ENCODE measurements at places on chromosomes 5 and 9.

- DNase-seq: no peak
- no peak overlapping the region for H3K4me3 ChIP-seq
Observed at GRCh38 chr9:134413890-134414623, 87.8 kb downstream of the RXRA start.

DNA sequence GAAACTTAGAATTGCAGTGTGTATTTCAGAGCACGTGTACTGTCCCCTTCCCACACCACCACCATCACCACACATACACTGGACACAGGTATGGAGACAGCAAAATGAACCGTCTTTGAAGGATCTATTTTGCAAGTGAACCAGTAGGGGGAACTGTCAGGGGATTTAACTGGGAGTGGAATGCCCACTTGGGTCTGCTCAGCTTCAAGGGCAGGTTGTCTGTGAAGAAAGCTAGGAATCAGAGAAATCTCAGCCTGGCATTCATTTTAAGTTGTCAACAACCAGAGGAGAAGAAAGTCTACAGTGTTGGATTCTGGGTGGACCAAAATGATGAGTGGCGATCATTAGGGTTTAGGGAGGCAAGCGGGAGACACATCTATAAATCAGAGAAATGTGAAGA is 147.0 kb downstream of the DCP2 start:
- no peak overlapping the region for H3K27ac ChIP-seq
- H3K4me1 ChIP-seq: no peaks in the 10 kb centered on the region
- H3K4me3 ChIP-seq: no peak overlapping the region
- DNase-seq: no peak
- no peaks in the 10 kb centered on the region for H3K36me3 ChIP-seq
- H3K27me3 ChIP-seq: peaks cover 4% of the 10 kb centered on the region

- peaks cover 12% of the 10 kb centered on the region for H3K27me3 ChIP-seq
- H3K4me3 ChIP-seq: peak overlapping the region; percentile 79
- no peak for DNase-seq
- no peak overlapping the region for H3K27ac ChIP-seq
- H3K4me1 ChIP-seq: peaks cover 12% of the 10 kb centered on the region
Observed at GRCh38 chr9:127245637-127246164, 18.9 kb upstream of the GARNL3 start.

- H3K4me3 ChIP-seq: no peak overlapping the region
- no peaks in the 10 kb centered on the region for H3K27me3 ChIP-seq
- H3K27ac ChIP-seq: peak overlapping the region; percentile 61
- peaks cover 48% of the 10 kb centered on the region for H3K4me1 ChIP-seq
- peaks cover 66% of the 10 kb centered on the region for H3K36me3 ChIP-seq
- no peak for DNase-seq
Observed at GRCh38 chr5:157520911-157521703, 54.5 kb downstream of the ADAM19 start.

- H3K4me1 ChIP-seq: no peaks in the 10 kb centered on the region
- H3K27ac ChIP-seq: no peak overlapping the region
- no peaks in the 10 kb centered on the region for H3K27me3 ChIP-seq
- no peak for DNase-seq
- H3K4me3 ChIP-seq: no peak overlapping the region
Observed at GRCh38 chr9:83245979-83246659, 183.2 kb upstream of the RASEF start.

- peaks cover 3% of the 10 kb centered on the region for H3K4me1 ChIP-seq
- no peak overlapping the region for H3K27ac ChIP-seq
- no peaks in the 10 kb centered on the region for H3K36me3 ChIP-seq
- DNase-seq: no peak
- H3K4me3 ChIP-seq: no peak overlapping the region
Observed at GRCh38 chr5:1764606-1764960, 35.1 kb downstream of the MRPL36 start.

DNA sequence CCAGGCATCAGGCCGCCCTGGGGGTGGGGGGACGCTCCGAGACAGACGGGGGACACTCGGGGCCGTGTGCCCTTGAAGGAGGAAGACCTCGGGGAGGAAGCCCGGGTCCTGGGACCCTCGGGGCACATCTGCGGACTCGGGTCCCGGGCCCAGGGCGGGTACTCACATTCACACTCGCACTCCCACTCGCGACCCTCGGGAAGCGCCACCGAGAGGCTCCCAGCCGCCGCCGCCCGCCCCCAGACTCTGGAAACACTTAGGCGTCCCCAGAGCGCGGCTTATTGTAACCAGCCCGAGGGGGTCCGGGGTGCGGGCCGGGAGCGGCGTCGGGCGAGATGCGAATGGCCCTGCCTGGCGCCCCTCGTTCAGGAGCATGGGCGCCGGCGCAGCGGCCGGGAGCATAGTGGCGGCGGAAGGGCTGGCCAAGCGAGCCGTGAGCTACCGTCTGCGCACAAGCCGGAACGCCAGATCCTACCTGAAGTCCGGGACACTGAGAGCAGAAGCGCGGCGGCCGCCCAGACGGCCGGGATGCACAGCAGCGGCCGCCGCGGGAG is 559 bp downstream of the ROR2 start:
- H3K27ac ChIP-seq: no peak overlapping the region
- peaks cover 63% of the 10 kb centered on the region for H3K27me3 ChIP-seq
- no peak for DNase-seq
- H3K4me3 ChIP-seq: no peak overlapping the region

DNA sequence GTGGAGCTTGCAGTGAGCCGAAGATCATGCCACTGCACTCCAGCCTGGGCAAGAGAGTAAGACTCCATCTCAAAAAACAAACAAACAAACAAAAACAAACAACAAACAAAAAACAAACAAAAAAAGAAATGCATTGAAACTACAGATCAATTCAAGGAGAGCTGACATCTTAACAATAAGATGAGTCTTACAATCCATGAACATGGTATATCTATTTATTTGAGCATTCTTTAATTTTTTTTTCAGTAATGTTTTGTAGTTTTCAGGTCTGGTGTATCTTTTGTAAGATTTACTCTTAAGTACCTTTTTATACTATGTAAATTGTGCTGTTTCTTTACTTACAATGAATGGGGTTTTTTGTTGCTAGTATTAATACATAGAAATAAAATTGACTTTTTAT is 140.1 kb upstream of the DAPK1 start:
- H3K4me1 ChIP-seq: no peaks in the 10 kb centered on the region
- no peaks in the 10 kb centered on the region for H3K36me3 ChIP-seq
- no peaks in the 10 kb centered on the region for H3K27me3 ChIP-seq
- H3K4me3 ChIP-seq: no peak overlapping the region

DNA sequence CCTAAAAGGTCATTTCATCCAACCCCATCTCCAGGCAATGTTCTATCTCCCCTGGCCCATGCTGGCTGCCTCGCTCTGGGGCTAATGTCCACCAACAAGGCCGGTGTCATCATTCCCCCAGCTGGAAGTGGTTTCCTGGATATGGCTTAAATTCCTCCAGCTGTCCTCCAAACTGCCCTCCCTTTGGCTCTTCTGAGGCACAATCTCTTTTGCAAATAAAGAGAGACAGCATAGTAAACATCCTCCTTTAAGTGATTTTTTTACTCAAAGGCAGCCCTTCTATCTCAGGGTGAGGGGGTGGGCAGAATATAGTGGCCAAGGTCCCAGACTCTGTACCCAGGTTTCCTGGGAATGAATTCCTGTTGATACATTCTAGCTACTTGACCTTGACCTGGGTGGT is 117.4 kb upstream of the PANK3 start:
- H3K4me3 ChIP-seq: no peak overlapping the region
- no peak overlapping the region for H3K27ac ChIP-seq
- H3K27me3 ChIP-seq: peaks cover 5% of the 10 kb centered on the region
- H3K36me3 ChIP-seq: no peaks in the 10 kb centered on the region

DNA sequence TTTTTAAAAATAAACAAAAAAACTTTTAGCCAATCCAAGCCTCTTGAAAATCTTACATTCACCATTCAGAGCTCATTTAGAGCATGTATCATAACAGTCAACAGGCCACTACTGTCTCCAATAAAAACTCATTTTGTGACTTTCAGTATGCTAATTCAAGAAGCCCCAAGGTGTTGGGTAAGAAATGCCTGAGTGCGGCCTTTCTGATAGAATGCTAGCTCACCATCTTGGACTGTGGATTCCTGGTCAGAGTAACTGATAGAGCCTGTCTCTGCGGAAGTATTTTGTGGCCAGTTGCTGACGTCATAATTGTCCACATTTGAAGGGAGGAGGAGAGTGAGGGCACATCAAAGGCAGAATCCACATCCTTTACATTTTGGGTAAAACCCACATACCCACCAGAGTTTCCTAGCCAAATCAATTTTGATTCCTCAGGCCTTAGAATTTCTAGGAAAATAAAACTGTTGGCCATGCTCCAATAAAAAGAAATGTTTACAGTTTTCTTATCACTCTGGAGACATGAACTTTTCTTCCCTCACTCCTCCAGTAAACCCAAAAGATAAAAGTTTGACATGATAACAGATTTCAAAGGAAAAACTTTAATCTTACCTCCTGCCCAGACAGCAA is 41.1 kb upstream of the ERCC6L2 start:
- peaks cover 28% of the 10 kb centered on the region for H3K27me3 ChIP-seq
- H3K4me1 ChIP-seq: peaks cover 27% of the 10 kb centered on the region
- peak overlapping the region; percentile 31 for H3K27ac ChIP-seq
- DNase-seq: peak; percentile 58

- no peak for DNase-seq
- H3K4me3 ChIP-seq: peak overlapping the region; percentile 93
- peaks cover 38% of the 10 kb centered on the region for H3K36me3 ChIP-seq
- H3K4me1 ChIP-seq: peaks cover 51% of the 10 kb centered on the region
- no peak overlapping the region for H3K27ac ChIP-seq
Observed at GRCh38 chr5:52798938-52799337, 11.2 kb downstream of the ITGA1 start.

GRCh38 chr9:91004992-91005391 is 203.4 kb downstream of the SYK start:
- H3K36me3 ChIP-seq: no peaks in the 10 kb centered on the region
- DNase-seq: no peak
- H3K27me3 ChIP-seq: peaks cover 5% of the 10 kb centered on the region
- H3K27ac ChIP-seq: no peak overlapping the region
- H3K4me3 ChIP-seq: no peak overlapping the region
- no peaks in the 10 kb centered on the region for H3K4me1 ChIP-seq

DNA sequence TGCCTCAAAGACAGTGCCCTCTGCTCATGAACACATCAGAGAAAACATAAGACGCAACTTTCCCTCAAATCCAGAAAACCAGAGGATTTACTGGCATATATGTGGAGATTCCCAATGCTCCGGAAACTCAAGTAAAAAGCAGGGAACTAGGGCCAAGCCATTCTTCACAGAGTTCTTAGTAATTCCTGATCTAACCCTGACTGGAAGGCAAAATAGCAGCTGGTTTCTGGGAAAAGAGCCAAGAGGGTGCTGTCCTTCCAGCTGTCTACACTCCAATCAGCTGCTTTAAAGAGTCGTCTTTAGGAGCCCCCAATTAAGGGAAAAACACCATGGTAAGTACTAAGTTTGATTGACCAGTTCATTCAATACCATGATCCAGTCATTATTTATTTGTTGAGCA is 49.6 kb downstream of the GNA14 start:
- H3K27ac ChIP-seq: no peak overlapping the region
- no peak for DNase-seq
- H3K27me3 ChIP-seq: peaks cover 5% of the 10 kb centered on the region
- no peaks in the 10 kb centered on the region for H3K36me3 ChIP-seq
- no peak overlapping the region for H3K4me3 ChIP-seq
- peaks cover 12% of the 10 kb centered on the region for H3K4me1 ChIP-seq

DNA sequence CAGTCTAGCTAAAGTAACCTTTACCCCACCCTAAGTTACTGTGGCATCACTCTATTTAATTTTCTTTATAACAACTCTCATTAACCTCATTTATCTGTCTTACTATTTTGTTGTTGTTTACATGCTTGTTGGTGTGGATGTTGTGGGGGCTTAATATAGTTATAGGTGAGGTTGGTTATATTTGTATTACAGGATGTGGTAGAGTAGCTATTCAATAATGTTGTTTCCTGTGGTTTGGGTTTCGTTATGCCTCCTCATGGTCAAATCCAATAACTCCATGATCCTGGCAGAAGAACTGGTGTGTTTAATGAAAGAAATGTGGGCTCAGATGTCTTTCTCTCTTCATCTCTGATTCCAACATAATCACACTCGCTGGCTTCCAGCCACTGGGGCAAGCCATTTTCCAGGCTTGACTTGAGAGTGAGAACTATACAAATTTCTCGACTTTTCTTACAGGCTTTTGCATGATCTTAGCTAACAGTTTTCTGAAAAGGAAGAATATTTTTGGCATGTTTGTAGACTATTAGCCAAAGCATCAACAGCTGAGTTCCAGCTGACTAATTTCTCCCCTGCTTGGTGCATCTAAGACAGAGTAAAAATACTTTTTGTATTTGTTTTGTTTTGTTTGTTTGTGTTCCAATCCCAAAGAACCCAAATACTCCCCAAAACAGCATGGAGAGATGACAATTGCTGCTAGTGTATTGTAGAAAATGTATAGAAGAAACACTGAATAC is 303.7 kb upstream of the PAPPA start:
- no peaks in the 10 kb centered on the region for H3K27me3 ChIP-seq
- H3K36me3 ChIP-seq: no peaks in the 10 kb centered on the region
- no peak overlapping the region for H3K27ac ChIP-seq
- no peak overlapping the region for H3K4me3 ChIP-seq
- DNase-seq: no peak
- H3K4me1 ChIP-seq: no peaks in the 10 kb centered on the region

- no peak overlapping the region for H3K4me3 ChIP-seq
- DNase-seq: no peak
- H3K27ac ChIP-seq: no peak overlapping the region
Observed at GRCh38 chr5:123474228-123474627, 37.7 kb upstream of the CSNK1G3 start.

GRCh38 chr5:112192866-112193265 is 226.2 kb downstream of the EPB41L4A start:
- H3K27ac ChIP-seq: no peak overlapping the region
- peaks cover 22% of the 10 kb centered on the region for H3K27me3 ChIP-seq
- H3K4me1 ChIP-seq: no peaks in the 10 kb centered on the region
- H3K36me3 ChIP-seq: no peaks in the 10 kb centered on the region

GRCh38 chr9:4862506-4863250 is 69.9 kb downstream of the RCL1 start:
- DNase-seq: no peak
- H3K27ac ChIP-seq: no peak overlapping the region
- no peaks in the 10 kb centered on the region for H3K27me3 ChIP-seq
- peaks cover 23% of the 10 kb centered on the region for H3K4me1 ChIP-seq
- H3K4me3 ChIP-seq: no peak overlapping the region
- H3K36me3 ChIP-seq: peaks cover 29% of the 10 kb centered on the region

DNA sequence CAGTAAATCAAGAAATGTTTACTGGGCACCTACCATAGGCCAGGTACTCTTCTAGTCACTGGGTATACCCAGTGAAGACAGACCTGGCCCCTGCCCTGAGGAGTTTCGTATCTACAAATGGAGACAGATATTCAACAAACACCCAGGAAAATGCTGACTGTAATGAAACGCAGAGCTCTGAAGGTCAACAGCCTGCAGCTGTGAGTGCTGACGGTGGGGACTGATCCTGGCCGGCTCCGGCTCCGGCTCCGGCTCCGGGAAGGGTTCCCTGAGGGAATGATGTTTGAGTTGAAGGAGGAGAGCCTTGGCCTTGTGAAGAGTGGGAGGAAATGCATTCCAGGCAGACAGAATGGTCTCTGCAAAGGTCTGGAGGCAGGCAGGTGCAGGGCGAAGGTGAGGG is 23.1 kb downstream of the FGFR4 start:
- peaks cover 10% of the 10 kb centered on the region for H3K4me1 ChIP-seq
- no peak overlapping the region for H3K27ac ChIP-seq
- no peaks in the 10 kb centered on the region for H3K27me3 ChIP-seq
- H3K4me3 ChIP-seq: no peak overlapping the region
- no peak for DNase-seq
- no peaks in the 10 kb centered on the region for H3K36me3 ChIP-seq

GRCh38 chr9:97387936-97388684 is 23.8 kb upstream of the TDRD7 start:
- no peak overlapping the region for H3K4me3 ChIP-seq
- DNase-seq: no peak
- peaks cover 29% of the 10 kb centered on the region for H3K27me3 ChIP-seq
- H3K36me3 ChIP-seq: no peaks in the 10 kb centered on the region
- H3K27ac ChIP-seq: no peak overlapping the region
